ENCODE measurements at places on chromosomes 4 and X.

- no peak for DNase-seq
These were observed 564 bp downstream of the FAM149A start for GRCh38 chr4:186104890-186105646.

DNA sequence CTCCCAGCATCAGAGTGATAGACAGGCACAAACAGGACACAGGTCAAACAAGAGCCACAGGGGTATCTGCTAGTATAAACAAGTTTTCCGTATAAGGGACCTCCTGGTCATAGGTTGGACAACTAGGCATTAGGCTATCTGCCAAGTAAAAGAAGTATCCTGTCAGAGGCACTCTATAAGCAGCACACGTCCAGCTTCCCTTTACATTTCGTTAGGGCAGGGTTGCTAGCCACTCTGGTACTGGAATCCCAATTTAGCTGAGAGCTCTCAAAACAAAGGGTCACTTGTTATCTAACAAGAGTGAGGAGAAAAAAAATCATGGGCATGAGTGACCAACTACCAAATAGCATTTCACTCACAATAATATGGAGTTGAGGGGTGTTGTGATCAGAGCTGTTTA lies 780.7 kb upstream of the DIAPH2 start:
- DNase-seq, result no peak

DNA sequence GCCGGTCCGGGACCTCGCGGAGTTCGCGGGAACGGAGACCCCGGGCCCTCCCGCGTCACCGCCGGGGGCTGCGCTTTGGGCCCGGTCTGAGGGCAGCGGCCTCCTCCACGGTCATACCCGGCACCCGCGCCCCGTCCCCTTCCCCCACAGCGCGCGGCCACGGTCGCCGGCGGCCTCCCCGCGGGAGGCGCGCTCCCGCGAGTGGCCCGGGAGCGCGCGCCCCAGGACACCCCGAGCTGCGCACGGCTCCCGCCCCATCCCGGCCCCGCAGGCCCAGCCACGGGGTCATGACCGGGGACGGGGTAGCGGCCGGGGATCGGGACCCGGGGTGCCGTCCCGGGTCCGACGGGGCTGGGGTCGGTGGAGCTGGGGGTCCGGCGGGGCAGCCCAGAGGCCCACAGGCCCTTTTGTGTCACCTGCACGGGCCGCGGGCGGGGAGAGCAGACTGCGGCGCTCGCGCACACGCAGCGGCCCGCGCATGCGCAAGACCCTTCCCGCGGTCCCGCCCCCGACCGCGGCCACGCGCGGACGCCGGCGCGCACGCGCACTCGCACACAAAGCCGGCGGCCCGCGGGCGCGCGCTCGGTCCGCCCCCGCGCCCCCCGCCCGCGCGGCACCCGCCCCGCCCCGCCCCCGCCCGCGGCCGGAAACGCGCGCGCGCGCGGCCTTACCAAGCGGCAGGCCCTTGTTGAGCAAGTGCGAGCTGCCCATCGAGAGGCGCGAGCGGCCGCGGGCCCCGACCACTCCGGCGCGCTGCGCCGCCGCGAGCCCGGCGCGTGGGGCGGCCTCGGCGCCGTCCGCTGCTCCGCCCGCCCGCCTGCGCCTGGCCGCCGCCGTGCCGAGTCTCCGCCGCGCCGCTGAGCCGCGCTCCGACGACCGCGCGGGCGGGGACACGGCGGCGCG lies at the start of gene CTBP1:
TSS of gene CTBP1 (minus strand) at position 886 of the 903 bp plus-strand sequence. CDS start 7,799 bp downstream, outside the sequence.
- peak; percentile 84 for DNase-seq

- DNase-seq, result no peak
These were observed 50.2 kb downstream of the UGT2B28 start for GRCh38 chr4:69330345-69331047.

- peak; percentile 31 for DNase-seq
These were observed 9.6 kb upstream of the MRPL1 start for GRCh38 chr4:77852892-77853495.

DNA sequence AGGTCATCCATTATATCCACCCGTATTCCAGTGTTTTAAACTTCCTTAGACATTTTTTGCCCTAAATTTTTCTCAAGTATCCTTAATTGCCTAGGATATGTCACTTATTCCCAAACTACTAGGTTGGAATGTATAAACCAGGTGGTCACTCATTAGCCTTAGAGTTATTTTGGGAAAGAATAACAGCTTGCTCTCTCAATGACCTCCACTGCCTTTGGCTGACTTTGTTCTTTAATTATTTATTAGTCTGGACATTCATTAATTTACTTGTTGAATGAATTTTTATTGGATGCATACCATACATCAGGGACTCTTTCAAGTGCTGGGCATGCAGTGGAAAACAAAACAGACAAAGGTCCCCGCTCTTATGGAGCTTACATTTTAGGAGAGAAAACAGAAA lies 609.3 kb upstream of the IGFBP7 start:
- no peak for DNase-seq

DNA sequence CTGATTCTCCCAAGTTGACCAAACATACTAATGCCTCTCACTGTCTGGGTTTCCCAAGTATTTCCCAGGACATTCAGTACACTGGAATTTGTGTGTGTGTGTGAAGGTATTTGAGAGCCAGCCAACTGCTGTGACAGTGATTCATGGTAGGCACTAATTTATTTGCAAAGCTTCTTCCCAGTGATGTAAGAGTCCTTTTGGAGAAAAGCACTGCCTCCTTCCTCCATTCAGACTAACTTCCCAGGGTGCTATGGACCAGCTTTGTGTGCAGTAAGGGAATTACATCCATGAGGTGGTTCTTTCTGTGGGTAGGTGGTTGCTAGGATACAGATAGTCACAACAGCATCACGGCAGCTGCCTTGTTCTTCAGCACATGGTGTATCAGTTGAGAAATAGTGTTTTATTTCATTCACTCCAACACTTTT lies 8.7 kb downstream of the EGF start:
- DNase-seq, result no peak

DNA sequence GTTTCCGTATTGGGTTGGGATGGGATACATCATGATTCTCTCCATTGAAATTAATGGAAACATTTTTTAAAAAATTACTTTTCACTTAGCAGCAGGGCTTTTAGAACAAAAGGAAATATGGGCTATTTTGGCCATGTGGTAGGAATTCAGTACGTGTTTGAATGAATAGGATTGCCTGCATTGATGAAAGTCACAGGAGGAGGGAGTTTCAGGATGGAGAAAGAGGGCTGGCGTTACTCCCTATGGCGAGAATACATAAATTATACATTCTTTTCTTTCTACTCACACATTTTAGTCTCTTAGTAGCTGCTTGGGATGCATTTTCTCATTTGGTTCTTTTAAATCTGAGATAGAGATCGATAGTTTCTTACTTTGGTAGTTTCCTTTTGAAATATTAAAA lies 100.3 kb upstream of the PDHA1 start:
- DNase-seq, result no peak

DNA sequence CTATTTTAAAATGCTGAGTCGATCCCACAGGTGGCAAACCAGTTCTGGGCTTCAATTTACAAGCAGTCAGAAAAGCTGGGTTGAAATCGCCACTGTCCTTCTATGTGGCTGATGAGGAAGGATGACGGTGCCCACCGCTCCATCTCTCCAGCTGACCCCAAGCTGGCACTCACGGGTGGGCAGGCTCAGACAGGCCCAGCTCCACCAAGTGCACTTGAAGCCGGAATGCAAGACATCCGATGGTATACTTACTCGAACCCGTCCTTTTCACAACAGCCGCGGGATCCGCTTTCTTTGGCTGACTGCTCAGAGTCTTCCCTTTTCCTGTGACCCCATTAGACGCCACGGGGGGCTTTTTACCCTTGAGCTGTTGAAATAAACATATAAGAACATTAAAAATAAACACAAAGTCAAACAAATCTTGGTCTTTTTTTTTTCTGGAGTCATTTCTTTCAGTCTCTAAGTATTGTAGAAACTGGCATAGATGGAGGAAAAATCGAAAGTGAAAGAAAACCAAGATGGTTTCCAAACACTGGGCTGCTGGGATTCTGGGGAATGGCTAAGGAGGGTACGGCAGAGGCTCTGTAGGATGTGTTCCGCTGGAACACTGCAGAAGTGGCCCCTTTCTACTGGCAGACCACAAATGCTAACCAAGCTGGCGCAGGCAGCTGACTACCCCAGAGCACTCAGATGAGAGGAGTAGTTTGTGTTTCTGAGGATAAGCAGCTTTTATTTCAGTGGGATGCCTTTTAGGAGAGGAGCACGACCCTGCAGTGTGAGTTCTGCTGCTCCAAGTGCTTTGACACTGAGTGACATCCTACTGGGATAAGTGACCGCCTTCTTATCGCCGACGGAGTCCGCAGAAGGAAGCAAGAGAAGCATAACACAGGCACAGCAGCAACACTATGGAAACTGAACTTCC lies 160.9 kb downstream of the AFAP1 start:
- DNase-seq, result no peak

DNA sequence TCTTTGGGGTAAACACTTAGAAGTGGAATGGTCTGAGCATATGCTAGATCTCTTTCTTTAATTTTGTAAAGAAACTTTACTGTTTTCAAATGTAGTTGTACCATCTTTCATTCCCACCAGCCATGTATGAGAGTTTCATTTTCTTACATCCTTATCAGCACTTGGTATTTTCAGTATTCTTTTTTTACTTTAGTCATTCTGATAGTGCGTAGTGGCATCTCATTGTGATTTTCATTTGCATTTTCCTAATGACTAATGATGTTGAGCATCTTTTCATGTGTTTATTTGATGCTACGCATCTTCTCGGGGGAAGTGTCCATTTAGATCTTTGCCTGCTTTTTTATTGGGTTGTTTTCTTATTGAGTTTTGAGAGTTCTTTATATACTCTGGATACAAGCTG lies 71.3 kb upstream of the PRPS1 start:
- DNase-seq, result no peak

- DNase-seq, result no peak
These were observed 696.4 kb downstream of the DMD start for GRCh38 chrX:32514986-32515385.

- no peak for DNase-seq
These were observed 403 bp downstream of the PHOX2B start for GRCh38 chr4:41748074-41748570.

DNA sequence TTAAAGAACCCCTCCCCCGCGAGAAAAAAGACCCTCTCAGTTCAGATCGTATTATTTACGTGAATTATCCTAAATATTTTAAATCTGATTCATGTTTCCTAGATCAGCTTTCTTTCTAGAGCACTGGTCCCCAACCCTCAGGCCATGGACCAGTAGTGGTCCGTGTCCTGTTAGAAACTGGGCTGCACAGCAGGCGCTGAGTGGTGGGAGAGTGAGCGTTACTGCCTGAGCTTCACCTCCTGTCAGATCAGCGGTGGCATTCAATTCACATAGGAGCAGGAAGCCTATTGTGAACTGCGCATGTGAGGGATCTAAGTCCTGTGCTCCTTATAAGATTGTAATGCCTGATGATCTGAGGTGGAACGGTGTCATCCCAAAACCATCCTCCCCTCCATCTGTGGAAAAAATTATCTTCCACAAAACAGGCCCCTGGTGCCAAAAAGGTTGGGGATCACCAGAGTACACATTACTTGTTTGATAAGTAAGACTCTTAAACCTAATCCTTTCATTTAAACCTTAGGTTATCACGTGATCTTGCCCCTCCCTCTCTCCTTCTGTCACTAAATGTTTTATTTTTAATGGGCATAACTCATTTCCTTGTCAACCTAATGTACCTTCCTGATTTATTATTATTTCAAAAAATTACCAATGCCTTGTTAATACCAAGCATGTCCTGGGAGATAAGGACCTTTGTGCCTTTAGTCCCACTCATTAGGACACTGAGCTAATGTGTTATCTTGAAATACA lies 442.9 kb downstream of the TLL1 start:
- no peak for DNase-seq

DNA sequence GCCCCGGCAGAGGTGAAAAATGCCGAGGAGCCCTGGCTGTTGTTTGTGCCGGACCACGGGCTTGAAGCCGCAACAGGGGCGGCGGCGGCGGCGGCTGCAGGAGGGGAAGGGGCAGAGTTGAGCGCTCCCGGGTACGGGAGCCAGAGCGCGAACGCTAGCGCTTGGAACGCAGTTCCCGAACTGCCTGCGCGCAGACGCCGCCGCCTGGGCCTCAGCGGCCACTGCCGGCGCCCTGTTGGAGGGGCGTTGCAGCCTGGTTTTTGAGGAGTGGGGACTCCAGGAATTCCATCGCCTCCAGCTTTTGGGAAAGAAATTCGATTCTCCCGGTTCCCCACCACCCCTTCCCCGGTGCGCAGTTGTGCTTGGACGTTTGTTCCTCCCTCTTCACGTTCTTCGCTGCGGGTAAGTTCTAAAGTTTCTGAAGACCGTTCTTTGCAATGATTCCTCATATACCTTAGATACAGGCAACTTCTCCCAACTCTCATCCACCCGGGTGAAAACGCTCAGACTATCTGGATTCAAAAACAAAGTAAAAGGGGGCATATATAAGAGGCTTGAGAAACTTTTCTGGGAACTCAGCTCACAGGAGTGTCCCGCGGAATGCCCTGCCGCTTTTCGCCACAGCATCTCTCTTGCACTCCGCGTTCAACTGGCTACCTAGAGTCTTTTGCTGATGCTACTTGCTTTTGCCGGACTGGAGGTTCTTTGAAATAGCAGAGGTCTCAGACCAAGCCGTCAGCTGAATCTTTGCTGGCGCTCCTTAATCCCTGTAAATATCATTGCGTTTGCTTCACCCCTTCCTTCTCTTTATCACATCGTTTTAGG lies 1.0 kb downstream of the FAT4 start:
- no peak for DNase-seq

DNA sequence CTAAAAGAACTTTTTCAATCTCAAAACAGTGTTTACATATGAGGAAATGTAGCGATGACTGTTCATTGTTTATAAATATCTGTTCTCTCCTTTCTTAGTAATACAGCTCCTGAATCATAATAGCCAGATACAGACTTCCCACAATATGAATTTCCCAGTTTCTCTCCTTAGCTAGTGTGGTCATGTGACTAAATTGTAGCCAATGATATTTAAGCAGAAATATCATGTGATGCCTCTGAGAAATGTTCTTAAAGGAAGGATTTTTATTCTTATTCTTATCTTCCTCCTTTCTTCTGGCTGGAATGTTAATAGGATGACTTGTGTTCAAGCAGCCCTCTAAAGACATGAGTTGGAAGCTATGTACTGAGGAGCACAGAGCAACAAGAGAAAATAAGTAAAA lies 383.7 kb upstream of the ATOH1 start:
- DNase-seq, result no peak

- DNase-seq, result no peak
These were observed 382.0 kb downstream of the GABRG1 start for GRCh38 chr4:45741897-45742296.

GRCh38 chrX:64395568-64395929 lies 297 bp upstream of the MTMR8 start:
- DNase-seq, result no peak

DNA sequence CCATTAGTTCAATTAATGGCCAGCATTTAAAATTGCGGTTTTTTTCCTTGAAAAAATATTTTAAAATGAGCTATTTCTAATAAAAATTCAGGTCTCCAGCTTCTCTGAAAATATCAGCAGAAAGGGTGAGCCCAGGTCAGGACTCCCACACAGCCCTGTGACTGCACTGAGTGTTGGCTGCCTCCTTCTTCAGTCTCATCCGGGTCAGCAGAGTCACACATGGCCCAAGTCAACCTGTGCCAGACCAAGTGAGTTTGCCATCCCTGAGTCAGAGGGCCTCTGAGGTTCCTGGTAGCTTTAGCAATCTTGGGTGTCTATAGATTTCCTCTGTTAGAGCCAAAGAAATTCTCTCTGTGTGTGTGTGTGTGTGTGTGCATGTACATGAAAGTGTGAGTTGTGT lies 22.1 kb upstream of the MSX1 start:
- DNase-seq, result no peak

GRCh38 chr4:100984901-100985300 lies 362.4 kb downstream of the PPP3CA start:
- DNase-seq, result no peak

GRCh38 chr4:21795091-21795490 lies 153.5 kb downstream of the KCNIP4 start:
- DNase-seq, result no peak

- no peak for DNase-seq
These were observed 8.6 kb upstream of the VCX2 start for GRCh38 chrX:8179656-8180055.

Measured in T-helper 17 cell (primary cell).